ENCODE measurements at places on chromosomes 4 and X.

DNA sequence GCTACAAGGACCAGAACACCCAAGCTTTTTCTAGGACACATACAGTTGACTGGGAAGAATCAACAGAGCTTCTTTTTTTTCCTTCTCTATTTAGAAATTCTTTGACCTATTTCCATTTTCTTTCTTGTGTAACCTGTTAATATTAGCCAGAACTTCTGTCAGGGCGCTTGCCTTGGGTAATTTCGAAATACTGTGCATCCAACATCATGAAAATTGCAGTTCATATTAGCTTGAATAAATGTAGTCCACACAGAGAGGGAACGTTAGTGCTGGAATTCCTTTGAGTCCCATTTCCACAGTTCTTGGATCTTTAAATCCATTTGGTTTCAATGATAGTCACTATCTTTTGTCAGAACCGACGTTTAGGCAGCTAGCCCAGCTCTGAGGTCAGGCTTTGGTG is 141.8 kb downstream of the MXRA5 start:
- DNase-seq = no peak

- no peak for DNase-seq
Measured at GRCh38 chr4:122122083-122122482, 30.0 kb upstream of the BLTP1 start.

- no peak for DNase-seq
Measured at GRCh38 chr4:87071401-87071800, 136.6 kb downstream of the AFF1 start.

DNA sequence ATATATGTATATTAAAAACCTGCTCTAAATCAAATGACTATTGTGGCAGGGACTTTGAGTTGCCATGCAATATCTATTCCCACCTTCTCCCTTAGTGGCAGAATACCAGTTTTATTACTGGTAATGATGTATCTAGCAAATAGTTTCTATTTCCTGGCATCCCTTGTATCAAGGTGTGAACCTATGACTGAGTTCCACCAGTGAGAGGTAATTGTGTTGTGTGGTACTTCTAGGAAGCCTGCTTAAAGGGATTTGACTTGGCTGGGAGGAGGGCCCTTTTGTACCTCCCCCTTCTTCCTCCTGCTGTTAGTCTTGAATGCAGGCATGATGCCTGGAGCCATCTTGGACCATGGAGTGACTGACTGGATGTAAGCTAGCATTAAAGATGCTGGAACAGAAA is 65.4 kb upstream of the DYNLT3 start:
- no peak for DNase-seq

DNA sequence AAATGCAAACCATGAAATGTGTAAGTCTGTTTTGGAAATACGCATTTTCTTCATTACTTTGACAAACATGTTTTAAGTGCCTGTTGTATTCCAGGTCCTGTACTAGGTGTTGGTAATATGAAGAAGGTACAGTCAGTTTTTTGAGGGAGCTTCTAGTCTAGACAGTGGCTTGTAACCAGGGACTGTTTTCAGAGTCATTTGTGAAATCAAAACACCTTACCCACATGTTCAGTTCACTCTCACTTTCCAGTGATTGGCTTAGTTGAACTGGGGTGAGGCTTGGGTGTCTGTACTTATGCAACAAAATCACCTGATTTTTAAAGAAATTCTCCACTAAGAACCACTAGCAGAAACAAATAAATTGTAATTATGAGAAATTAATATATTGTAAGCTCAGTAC is 16.4 kb downstream of the DCLK2 start:
- DNase-seq = no peak

- DNase-seq = no peak
Measured at GRCh38 chr4:156830351-156830750, 141.2 kb downstream of the PDGFC start.

DNA sequence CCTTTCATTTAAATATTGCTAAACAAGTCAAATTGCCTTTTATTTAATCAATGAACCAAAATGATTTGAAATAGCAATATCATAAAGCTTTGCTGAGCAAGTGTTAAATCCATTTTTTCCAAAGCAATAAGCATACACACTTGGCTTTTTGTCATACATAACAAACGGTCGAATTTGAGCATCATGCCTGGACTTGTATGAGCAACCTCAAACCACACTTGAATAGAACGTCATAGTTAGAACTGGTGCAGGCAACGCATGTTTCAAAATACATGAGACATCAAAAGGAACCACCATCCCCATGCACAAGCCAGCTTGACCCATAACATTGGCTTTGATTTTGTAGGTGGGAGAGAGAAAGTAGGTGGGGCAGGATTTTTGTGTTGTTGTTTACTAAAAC is 812.3 kb upstream of the FRG1 start:
- no peak for DNase-seq

DNA sequence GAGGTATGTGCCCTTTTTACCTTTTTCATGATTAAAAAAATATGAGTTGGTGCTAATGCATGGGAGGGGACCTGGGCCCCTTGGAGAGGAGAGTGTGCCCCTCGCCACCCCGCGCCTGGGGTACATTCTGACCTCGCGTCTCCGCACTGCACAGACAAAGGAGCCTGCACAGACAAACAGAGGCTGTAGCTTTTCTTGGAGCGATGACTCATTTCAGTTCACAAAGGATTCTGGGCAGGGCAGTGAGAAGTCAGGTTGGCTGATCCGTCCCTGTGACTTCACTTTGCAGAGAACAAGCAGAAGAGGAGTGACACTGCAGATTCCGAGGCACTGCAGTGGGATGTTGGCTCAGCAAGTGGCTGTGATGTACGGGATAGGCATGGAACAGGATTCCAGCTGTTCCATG is 82.9 kb downstream of the STOX2 start:
- DNase-seq = peak; percentile 76

GRCh38 chr4:15653864-15654592 is 1.1 kb downstream of the FBXL5 start:
- DNase-seq = no peak

DNA sequence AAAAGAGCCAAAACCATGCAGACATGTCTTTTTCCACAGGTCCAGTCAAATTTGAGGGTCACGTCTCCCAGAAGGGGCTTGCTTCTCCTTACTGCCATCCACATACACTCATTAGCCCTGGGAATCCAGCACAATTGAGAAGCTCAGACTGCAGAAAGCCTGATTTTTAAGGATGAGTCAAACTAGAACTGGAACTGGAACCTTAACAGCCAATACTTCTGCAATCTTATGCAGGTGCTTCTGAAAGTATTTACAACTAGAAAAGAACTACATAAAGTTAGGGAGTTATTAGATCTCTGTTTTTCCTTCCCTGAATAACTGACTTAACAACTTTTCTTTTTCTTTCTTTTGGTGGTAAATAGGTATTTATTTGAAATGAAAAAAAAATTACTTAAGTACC is 86.3 kb downstream of the CDS1 start:
- no peak for DNase-seq

GRCh38 chr4:155795991-155796390 is 37.2 kb downstream of the GUCY1B1 start:
- DNase-seq = no peak

GRCh38 chr4:15654593-15655222 is 449 bp downstream of the FBXL5 start:
- peak; percentile 52 for DNase-seq

DNA sequence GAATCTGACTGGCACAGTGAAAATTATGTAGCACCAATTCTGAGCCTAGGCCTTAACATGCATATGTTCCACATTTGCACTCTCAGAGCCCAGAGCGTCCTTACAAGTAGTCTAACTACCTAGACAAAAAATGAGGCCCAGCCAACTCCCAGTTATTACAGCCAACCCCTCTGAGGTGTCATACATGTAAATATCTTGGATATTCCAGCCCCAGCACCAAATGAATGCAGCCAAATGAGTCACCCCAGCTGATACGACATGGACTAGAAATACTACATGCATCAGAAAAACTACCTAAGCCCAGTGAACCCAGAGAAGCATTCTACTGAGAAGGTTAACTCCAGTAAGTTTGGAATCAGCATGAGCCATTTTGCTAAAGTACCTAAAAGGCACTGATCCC is 145.1 kb downstream of the STPG2 start:
- DNase-seq = no peak

DNA sequence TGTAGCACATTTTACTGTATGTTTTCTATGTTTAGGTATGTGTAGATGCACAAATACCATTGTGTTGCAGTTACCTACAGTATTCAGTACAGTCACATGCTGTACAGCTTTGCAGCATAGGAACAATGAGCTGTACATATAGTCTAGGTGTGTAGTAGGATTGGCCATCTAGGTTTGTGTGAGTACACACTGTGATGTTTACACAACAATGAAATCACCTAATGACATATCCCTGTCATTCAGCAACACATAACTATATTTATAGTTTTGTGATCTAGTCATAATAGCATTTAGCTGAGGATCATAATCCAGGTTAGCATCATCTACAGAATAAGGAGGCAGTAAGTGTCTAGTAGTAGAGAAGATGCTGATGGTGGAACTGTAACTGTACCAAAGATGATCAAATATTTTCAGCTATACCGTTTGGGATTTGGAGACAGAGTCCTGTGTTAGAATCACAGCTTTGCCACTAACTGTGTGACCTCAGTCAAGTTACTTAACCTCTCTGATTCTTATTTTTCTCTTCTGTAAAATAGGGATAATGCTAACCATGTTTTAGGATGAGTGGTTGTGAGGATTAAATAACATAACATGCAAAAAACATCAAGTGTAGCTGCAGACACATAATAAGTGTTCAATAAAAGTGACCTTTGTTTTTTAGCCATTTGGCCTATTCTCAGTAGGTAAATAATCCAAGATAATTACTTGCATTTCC is 73.3 kb downstream of the LIMCH1 start:
- no peak for DNase-seq

- DNase-seq = no peak
Measured at GRCh38 chr4:136768925-136769275, 763.4 kb downstream of the PCDH18 start.

- peak; percentile 51 for DNase-seq
Measured at GRCh38 chr4:3226467-3226866, 22.5 kb upstream of the MSANTD1 start.

DNA sequence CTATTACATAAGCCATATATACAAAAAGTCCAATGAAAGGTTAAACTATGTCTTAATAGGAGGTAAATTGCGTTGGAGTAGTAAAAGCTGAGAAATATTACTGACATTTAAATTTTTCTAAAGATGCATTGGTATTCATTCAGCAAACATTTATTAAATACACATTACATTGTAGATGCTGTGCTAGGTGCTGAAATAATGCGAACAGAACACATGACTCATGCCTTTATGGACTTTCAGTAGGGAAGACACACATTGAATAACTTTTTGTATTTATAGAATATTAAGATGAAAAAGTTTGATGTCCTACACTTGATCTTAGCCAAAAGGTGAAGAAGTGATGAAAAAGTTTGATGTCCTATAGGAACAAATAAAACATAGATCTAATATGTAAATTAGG is 871.1 kb upstream of the SLIT2 start:
- DNase-seq = no peak

DNA sequence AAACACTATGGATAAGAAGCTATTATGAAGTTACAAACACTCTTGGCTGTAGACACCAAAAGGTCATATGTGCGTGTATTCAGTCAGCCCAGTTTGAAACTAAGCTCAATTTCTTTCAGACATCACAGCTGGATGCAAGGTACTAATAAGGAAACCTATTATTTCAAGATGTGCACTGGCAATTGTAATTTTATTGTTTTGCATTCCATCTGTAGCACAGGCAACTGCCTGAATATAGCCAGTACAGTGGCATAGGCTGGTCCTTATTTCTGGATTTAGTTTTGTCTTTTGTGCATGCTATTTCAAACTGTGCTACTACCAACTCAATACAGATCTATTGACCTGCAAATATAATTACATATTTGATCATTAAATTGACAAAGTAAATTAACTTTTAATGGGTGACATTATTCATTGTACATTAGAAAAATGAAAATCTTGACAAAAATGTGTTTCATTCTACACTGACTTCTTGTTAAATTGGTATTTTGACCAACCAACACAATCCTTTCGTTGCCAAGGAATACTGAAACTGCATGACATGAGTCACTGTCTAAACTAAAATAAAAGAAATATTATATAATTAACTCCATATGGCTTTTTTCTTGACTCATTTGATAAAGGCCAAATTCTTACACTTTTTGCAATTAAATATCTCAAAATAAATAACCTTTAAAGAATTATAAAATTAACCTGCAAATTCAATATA is 594.3 kb upstream of the ADGRL3 start:
- DNase-seq = no peak

- DNase-seq = no peak
Measured at GRCh38 chr4:68499021-68499420, 51.8 kb downstream of the TMPRSS11E start.

GRCh38 chr4:186755550-186756519 is 32.2 kb upstream of the FAT1 start:
- DNase-seq = no peak

DNA sequence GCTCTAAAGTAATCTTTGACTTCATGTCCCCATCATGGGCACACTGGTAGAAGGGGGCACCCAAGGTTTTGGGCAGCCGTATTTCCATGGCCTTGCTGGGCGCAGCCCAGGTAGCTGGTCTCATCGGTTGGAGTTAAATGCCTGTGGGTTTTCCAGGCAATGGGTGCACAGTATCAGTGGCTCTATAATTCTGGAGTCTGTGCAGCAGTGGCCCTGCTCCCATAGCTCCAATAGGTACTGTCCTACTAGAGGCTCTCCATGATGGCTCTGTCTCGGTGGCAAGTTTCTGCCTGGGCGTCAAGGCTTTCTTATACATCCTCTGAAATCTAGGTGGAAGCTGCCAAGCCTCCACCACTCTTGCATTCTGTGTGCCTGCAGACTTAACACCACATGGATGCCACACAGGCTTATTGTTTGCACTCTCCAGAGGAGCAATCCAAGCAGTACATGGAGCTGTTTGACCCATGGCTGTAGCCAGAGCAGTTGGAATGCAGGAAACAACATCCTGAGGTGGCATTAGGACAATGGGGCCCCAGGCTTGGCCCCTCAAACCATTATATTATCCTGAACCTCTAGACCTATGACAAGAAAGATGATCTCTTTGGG is 60.5 kb upstream of the UGT8 start:
- DNase-seq = no peak

GRCh38 chr4:135411251-135411650 is 1209.7 kb upstream of the PABPC4L start:
- DNase-seq = no peak

GRCh38 chrX:152819732-152820131 is 10.8 kb downstream of the CETN2 start:
- DNase-seq = no peak

DNA sequence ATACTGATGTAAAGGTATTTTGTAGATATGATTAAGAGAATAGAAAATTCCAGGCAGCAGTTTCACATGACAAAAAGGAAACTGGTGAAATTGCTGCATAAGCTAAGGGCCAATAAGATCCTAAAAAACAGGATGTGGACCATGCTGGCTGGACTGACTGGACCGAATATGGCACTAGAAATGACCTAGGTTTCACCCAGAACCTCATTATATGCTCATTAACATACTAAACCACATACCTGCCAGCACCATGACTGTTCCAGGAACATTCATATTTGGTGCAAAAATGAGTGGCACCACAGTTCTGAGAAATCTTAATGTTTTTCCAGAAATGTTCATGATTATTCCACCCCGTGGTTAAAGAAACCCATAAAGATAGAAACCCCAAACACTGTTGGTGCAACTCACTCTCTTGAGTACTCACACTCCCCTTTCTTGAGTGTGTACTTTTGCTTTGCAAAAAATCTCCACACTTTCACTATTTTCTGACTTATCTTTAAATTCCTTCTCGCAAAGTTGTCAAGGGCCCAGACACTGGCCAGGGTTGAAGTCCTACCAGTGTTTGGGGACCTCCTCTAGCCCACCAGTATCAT is 74.0 kb downstream of the FANCB start:
- DNase-seq = no peak

Measured in tibial artery (tissue), 4 donors.